T-helper 2 cell (primary cell): ENCODE measurements at places on chromosomes 1 and 21.

DNA sequence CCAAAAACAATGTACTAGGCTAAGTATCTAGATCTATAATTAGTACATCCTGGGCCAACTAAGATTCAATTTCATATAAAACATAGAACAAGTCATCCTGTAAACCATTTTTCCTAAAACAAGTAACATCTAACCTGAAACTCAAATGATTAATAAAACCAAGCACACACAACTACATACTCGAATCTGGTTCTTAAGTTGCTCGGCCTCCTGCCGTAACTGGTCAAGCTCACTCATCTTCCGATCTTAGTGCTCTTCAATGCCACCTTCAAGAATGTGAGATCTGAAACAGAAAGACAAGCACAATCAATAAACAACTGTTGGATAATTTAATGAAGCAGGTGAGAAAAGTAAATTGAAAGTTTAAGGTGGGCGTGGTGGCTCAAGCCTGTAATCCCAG, 46.9 kb upstream of the NADK start:
- no peak for DNase-seq

DNA sequence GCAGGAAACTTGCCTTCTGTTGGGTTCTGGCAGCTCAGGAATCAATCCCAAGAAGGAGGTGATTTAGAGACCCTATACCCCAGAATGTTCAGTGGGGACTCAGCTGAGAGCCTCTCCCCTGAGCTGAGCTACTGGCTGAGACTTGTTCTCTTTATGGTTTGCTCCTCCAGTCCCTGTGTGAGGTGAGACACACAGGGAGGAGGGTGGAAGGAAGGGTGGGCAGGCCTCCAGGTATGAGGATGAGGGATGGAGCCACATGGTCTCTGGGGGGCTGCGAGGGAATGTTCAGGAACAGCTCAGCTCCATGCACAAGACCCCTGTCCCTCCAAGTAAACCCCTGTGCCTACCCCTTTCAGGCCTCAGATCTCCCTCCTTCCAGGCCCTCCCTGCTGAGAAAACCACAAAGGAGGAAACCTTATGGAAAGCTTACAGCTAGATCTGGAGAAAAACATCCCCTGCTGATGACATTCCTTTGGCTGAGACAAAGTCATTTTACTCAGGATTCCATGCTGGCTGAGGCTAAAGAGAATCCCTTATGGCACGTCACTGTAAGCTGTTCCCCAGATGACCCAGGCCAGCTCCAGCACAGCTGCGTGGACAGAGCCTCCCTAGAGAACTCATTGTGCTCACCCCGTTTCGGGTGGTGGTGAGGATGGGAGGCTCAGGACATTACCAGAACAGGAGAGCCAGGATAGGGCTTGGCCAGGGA, 91.5 kb upstream of the IPO9 start:
- no peak for DNase-seq

- no peak for DNase-seq
Observed at GRCh38 chr1:21552715-21553114, 43.5 kb downstream of the ALPL start.

- DNase-seq = no peak
Observed at GRCh38 chr1:88763649-88764406, 79.8 kb downstream of the PKN2 start.

- no peak for DNase-seq
Observed at GRCh38 chr21:42182713-42183371, 36.1 kb upstream of the ABCG1 start.

- no peak for DNase-seq
Observed at GRCh38 chr1:226979115-226979516, 39.0 kb downstream of the COQ8A start.

DNA sequence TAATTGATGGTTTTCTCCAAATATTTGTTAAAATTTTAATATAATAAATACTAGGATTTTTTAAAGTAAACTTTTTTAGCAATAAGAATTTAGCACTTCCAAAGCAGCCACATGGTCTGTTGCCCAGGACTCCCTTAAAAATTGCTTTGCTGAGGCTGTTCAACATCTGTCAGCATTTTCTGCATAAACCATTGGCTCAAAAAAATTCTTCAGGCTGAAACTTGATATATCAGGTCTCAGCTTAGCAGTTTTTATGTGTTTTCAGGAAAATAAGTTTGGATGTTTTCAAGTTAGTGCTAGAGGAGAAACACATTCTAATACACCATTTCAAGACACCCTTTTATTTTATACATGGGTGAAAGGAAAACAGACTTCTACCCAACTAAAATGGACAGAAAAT, 69.1 kb upstream of the C1orf105 start:
- DNase-seq = no peak

GRCh38 chr1:206788487-206789050, 16.3 kb upstream of the IL10 start:
- DNase-seq = no peak

- no peak for DNase-seq
Observed at GRCh38 chr1:177645491-177646190, 324.2 kb downstream of the SEC16B start.

- DNase-seq = no peak
Observed at GRCh38 chr1:113976609-113977278, 2.5 kb upstream of the OLFML3 start.

DNA sequence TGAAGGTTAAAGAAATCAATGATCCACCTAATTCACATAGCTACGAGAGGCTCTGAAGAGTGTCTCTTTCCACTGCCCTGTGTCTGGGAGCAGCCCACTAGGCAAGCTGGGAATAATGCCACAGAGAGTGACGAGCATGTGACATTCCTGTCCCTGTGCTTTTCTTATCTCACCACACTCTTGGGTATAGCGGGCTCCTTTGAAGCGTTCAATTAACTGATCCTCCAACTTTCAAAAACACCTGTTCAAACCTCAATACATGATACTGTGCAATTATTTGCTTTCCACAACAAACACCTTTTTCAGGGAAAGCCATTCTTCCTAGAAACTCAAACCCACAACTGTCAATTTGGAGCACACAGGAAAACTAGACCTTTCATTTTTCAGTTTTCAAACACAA, 43.4 kb downstream of the PLPP3 start:
- no peak for DNase-seq

- no peak for DNase-seq
Observed at GRCh38 chr1:14732728-14733047, 134.2 kb downstream of the KAZN start.

GRCh38 chr1:231690059-231690458, 63.5 kb downstream of the DISC1 start:
- DNase-seq = no peak

- no peak for DNase-seq
Observed at GRCh38 chr21:20377250-20377649, 621.0 kb upstream of the NCAM2 start.

- DNase-seq = no peak
Observed at GRCh38 chr1:38598118-38598517, 261.5 kb downstream of the RRAGC start.
